Suprapubic skin (tissue), 4 donors: ENCODE measurements at places on chromosomes 2 and 18.

- no peak for DNase-seq
These were observed 208.4 kb upstream of the MEX3C start for GRCh38 chr18:51405683-51406477.

DNA sequence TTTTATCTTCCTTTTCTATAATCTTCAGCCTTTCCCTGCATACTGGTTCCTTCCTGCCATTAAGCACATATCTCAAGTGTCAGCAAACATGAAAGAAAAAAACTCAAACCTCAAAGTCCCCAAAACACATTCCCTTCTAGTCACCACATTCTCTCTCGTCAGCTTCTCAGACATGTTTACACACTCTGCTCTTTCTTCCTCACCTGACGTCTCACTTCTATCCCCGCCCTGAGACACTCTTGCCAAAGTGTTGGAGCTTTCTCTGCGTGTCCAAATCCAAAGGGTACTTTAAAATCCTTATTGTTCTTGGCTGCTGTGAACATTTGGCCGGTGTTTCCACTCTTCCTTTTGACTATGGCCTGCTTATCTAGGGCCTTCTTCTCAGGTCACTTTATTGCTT is 47.9 kb downstream of the SOX11 start:
- no peak for DNase-seq

- no peak for DNase-seq
These were observed 104.5 kb downstream of the SNTG2 start for GRCh38 chr2:1055014-1055595.

DNA sequence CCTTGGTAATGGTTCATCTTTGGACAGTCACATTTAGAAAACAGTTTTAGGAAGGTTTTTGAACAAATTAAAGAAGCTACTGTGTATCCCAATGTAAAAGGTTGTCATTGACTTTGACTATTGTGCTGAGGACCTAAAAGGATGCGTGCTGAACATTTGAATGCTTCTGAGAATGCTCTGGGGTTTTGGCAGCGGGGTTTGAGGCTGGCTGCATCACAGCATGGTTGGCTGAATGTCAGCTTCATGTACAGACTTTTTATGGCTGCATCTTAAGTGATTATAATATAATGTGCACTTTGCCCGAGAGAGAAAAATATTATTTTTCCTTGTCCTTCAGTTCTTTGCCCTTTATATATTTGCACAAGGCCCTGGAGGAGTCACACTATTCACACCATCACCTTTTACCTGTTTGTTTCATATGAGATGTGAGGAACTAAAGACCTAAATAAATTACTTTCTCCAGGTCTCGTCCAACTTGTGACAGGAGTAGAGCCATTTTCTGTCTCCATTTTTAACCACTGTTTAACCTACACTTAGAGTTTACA is 125.9 kb downstream of the CCDC85A start:
- DNase-seq: no peak

DNA sequence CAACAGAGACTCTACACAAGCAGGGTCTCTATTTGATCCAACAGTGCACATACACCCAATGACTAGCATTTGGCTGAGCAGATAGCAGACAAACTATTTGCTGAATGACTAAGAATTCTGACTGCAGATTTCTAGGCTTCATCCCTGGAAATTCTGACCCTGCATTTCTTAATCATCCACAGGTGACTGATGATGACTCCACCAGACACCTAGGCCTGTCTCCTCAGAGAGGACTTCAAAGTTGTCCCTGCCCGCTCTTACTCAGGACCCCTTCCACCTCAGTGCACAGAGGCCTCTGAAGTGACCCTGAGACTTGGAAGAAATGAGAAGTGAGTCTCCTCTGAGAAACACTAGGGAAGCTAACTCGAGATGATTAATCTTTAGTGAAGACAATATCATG is 51.3 kb downstream of the SEPTIN10 start:
- DNase-seq: no peak

- peak; percentile 53 for DNase-seq
These were observed 82.6 kb upstream of the RGPD5 start for GRCh38 chr2:109711230-109712122.

- no peak for DNase-seq
These were observed 1085.6 kb downstream of the SOCS6 start for GRCh38 chr18:71374294-71375000.

DNA sequence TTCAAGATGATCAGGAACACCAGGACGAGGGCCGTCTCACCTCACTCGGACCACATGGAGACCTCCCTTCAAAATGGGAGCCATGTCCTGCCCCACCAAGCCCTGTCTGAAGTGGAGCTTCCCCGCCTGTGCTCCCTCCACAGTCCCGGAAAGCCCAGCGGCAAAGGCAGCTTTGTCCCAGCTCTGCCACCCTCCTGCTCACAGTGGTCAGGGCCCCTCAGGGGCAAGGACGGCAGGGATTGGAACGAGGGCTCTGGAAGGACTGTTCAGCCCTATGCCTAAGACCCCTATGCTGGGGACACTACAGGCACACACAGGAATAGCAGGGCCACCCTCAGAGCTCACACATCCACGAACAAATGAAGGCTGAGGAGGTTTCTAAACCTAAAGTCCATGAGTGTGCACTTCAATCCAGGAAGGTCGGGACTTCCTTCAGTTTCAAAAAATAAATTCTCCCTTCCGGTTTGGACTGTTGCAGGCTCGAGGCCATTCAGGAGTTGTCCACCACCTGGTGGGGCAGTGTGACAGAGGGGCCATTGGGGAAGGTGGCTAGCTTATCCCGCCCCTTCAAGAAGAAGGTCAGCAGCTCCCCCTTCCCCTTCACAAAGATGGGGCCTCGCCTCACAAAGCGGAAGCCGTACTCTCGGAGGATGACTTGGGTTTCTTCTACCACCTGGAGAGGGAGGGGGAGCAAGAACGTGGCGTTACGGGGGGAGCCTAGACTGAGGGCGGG is 26.4 kb downstream of the CENPO start:
- DNase-seq: no peak

DNA sequence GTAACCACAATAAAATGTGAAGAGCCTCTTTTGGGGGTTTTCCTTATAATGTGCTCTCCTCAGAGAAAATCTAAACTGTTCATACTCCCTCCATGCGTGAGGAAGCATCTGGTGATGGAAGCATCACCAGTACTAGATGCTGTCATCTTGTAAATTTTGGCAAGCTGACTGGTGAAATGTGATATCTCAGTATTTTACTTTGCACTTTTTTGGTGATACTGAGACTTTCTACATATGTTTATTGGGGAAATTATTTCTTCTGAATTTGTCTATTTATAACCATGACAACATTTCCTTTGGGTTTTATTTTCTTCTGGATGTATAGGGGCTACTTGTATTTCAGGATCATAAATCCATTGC is 95.9 kb upstream of the DLGAP1 start:
- DNase-seq: no peak

DNA sequence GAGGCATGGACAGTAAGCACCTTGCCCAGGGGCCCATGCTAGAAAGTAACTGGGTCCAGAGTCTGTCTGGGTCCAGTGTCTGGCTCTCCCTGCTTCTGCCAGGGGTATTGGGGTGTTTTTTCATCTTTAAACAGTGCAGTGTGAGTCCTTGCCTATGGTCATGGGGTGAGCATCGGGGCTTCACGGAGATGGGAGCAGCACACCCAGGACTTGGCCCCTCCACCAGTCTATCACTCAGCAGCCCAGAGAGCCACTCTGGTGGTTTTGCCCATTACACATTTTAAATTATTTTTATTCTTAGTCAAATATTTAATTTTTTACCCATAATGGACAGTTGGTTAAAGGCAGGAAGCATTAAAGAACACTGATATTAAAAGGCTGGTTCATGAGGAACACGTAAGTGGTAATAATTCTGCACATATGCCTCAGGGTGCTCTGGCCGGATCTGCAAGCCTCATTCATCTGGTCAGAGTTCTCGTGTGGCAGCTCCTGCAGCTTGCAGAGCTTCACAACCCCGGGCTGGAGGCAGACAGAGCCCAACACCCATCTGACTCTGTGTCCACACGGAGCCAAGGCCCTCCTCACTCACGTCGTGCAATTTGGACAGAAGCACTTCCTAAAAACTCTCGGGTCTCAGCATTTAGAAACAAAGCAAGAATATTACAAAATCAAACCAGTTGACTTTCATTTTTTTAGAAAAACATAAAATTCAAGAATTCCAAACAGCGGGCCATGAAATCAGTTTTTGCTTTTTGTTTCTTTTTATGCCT is 204.1 kb downstream of the CTIF start:
- DNase-seq: peak; percentile 83

GRCh38 chr2:58633613-58634365 is 392.7 kb upstream of the FANCL start:
- no peak for DNase-seq

GRCh38 chr2:18065249-18065648 is 186.8 kb downstream of the KCNS3 start:
- DNase-seq: no peak

DNA sequence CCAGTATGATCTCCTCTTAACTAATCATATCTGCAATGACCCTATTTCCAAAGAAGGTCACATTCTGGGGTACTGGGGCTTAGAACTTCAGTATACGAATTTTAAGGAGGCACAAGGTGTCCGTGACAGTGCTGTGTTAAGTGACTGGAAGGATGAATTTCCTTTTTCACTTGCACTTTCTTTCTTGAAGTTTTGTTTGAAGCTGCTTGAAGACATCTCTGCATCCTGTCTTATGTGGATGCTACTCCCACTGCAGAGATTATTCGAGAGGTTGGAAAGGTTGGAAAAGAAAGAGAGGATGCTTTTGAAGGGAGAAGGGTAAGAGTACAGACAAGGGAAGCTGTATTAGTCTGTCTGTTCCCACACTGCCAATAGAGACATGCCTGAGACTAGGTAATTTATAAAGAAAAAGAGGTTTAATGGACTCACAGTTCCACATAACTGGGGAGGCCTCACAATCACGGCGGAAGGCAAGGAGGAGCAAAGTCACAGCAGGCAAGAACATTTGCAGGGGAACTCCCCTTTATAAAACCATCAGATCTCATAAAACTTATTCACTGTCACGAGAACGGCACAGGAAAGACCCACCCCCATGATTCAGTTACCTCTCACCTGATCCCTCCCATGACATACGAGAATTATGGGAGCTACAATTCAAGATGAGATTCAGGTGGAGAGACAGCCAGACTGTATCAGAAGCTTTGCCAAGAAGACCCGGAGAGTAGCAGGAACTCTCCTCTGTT is 3.6 kb upstream of the RNF144A start:
- no peak for DNase-seq

DNA sequence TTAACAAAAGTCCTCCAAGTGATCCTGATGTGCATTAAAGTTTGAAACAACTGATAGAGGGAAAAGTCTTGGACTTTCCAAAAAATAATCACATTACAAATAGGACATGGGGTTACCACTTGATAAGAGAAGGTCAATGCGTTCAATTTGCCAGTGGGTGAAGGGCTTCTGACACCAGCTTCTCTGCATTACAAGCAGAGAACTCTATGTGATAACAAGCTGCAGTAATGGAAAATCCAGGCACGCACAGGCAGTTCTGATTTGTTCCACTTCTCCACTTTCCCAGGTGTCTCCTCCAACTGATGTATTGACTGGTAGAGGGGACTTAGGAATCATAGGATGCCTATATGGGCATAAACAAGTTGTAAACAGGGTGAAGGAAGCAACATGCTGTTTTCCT is 234.0 kb upstream of the MGAT5 start:
- no peak for DNase-seq

DNA sequence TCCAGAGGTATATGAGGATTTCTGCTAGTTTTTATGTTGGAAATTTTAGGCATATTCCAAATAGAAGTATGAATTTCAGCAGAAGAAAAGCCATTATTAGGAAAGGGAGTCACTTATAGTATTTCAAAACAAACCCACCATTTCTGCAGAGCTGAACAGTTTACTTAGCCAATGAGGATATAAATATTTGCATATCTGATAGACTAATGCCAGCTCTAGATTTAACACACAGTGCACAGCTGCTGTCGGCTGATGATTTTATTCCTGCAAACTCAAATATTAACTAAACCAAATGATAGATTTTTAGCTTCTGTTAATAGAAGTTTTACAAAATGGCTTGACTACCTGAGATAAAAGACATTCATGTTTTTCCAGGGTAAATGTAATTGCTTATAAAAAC is 375.8 kb upstream of the FANCL start:
- DNase-seq: no peak

- DNase-seq: no peak
These were observed 3.1 kb downstream of the ADAM17 start for GRCh38 chr2:9552219-9553178.

- DNase-seq: peak; percentile 79
These were observed at the start of gene ADGRF3 for GRCh38 chr2:26346454-26347053. ADGRF3 (minus strand) TSS chr2:26346789; CDS start chr2:26346234, 555 bp downstream.

GRCh38 chr18:5162111-5162510 is 34.9 kb downstream of the AKAIN1 start:
- no peak for DNase-seq

DNA sequence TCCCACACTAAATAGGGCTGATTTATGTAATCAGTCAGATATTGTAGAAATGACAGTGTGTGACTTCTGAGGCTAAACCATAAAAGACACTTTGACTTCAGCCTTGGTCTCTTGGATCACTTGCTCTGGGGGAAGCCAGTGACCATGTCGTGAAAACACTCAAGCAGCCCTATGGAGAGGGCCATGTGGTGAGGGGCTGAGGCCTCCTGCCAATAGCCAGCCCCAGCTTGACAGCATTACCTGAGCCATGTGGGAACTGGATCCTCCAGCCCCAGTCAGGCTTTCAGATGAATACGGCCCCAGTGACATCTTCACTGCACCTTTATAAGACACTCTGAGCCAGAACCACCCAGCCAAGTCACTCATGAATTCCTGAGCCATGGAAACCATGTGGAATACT is 20.8 kb downstream of the TNS1 start:
- peak; percentile 32 for DNase-seq

DNA sequence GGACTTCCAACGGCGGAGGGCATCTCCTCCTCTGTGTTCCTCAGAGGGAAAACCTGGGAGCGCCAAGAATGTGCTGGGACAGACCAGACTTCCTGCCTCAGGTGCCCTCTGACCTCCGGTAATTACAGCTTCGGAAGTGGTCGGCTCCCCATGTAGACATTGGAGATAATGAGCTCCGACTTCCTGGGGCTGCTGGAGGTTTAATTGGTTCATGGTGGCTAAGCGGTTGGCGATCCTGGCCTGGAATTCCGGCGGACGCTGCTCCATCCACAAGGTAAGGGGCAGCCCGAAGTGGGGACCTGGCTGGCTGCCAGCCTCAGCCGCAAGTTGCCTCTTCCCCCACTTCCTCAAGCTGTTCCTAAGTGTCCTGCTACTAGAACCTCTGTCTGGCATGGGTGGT is 83.2 kb upstream of the EPC2 start:
- DNase-seq: no peak
